ENCODE measurements at places on chromosomes 5 and 9. TPM values are rescaled to one million over a fixed set of nuclear protein-coding genes. Genes with fewer than 3 reads are reported as not detected.

ADAM19 gene
- 106 TPM for total RNA-seq

C5orf52 gene
- not detected for total RNA-seq

HOMER1 gene
- total RNA-seq: 1.5 TPM

PHF24 gene
- total RNA-seq: not detected

MARCOL gene
- not detected for total RNA-seq

ESM1 gene
- total RNA-seq: not detected

SLC36A2 gene
- not detected for total RNA-seq

HSPA9 gene
- total RNA-seq: 176 TPM

SMIM33 gene
- total RNA-seq: 2.3 TPM

TXNDC8 gene
- not detected for total RNA-seq
